ENCODE measurements at places on chromosomes 13 and 19.

- DNase-seq = no peak
Observed at GRCh38 chr19:27872370-27872769, 1340.6 kb downstream of the UQCRFS1 start.

DNA sequence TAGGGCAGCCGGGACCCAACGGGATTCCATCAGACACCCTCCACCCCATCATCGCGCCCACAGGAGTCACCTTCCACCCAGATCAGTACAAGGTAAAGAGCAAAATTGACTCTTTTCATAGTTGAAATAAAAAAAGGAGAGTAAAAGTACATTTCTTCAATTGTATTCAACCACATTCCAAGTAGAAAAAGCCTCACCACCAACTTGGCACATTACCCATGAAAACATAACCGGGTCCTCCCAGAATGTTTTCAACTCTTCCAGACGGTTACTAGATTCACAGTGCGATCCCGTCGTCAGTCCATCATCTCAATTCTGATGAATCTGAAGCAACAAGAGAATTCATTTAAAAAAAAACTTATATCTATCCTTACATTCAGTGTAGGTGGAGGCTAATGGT lies 125.2 kb downstream of the RAB20 start:
- DNase-seq = no peak

- DNase-seq = no peak
Observed at GRCh38 chr13:78595495-78596398, 7.6 kb downstream of the POU4F1 start.

DNA sequence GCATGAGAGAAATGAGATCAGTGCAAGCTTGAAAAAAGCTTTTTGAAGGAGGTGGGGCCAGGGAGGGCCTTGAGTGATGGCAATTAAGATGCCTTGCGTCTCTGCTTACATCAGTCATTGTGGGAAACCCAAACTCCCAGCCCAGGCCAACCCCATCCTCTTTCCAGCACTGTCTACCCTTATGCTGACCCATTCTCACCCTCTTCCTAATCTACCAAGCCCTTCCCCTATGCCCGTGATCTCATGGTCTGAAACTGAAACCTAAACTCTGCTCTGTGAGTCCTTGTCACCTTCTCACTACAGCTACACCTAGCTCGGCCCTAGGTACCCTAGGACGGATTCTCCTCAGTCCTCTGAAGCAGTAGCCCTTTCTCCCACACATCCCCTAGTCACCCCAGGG lies 36.0 kb upstream of the SERP2 start:
- DNase-seq = no peak

DNA sequence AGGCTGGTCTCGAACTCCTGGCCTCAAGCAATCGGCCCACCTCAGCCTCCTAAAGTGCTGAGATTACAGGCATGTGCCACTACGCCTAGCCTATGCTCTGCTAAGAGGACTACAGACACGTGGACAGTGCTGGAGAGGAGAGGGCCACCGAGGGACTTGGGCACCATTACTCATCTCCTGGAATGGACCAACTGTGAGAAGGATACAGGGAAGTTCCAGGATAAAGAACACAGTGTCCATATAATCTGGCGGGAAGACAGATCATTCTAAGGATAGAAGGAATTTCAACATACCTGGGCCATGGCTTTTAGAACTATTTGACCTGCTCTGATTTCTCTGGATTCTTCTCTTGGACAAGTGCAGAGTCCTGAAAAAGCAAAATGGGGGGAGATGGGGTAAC lies 12.8 kb downstream of the ZNF565 start:
- no peak for DNase-seq

DNA sequence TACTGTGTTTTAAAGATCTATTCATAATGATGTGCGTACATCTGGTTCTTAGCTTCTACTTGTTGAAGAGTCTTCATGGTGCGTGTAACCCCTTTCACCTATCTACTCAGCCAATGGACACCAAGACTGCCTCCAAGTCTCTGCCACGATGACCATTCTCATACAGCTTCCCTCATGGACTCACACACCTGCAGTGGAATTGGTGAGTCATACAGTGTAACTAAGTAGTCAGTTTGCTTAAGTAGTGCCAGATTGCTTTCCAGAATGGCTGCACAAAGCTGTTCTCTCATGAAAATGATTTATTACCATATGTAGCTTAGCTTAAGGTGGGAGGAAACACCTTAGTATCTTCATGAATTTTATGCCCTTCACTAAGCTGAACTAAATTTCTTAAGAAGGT lies 112.3 kb downstream of the AKAP11 start:
- DNase-seq = no peak

DNA sequence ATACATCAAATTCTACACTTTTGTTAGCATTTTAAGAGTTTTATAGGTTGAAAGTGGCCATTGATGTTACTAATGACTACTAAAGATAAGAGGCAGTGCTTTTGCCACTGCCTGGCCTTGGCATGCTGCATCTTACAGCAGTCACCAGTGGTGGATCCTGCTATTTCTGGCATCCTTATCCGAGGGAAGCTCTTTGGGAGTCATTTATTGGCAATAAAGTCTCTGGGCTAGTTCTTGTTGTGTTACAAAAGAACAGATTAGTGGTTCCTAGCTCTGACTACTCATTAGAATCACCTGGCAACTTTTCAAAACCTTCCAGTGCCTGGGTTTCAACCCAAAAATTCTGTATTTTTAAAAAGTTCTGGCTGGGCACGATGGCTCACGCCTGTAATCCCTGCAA lies 94.5 kb downstream of the ZMYM2 start:
- DNase-seq = no peak

DNA sequence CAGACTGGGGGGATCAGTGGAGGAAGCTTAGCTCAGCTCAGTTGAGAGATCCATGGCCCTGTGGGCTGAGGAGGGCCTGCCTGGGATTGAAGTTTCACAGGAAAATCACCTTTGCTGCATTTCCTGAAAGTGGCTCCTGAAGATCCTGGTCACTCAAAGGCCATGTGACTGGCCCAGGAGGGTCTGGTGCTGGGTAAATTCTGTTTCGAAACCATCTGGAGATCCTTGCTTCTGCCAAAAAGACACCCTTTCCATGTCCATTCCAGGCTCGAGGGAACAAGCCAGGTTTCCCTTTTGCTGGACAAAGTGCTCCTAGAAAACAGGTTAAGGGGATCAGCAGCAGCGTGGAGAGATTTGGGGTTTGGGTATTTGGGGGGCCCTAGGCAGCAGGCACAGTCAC lies 293.3 kb downstream of the ZNF536 start:
- no peak for DNase-seq

DNA sequence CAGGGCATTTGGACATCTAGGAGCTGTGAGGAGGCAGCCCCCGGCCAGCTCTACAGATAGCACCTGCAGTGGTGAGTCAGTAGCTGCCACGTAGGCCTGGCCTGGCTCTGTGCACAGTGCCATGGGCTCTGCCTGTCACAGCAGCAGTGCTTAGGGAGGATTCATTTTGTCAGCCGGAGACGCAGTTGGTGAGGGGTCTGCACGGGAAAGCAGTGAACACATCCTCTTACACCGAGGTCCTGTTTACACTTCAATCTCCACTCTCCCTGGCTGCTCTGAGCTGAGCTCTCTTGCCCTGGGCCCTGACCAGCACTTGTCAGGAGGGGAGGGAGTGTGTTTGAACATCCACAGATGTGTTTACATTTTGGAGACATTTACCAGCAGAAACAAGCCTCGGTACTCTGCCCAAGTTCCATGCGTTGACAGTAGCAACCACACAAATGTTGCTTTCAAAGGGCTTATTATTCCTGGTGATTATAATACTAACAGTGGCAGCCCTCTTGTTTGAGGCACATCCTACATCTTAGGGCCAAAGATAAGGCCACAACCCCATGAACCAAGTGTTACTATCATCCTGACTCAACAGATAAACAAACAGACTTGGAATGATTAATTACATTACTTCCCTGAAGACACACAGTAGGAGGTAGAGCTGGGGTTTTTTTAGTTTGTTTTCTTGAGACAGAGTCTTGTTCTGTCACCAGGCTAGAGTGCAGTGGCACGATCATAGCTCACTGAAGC lies 148.9 kb downstream of the USP12 start:
- peak; percentile 52 for DNase-seq

DNA sequence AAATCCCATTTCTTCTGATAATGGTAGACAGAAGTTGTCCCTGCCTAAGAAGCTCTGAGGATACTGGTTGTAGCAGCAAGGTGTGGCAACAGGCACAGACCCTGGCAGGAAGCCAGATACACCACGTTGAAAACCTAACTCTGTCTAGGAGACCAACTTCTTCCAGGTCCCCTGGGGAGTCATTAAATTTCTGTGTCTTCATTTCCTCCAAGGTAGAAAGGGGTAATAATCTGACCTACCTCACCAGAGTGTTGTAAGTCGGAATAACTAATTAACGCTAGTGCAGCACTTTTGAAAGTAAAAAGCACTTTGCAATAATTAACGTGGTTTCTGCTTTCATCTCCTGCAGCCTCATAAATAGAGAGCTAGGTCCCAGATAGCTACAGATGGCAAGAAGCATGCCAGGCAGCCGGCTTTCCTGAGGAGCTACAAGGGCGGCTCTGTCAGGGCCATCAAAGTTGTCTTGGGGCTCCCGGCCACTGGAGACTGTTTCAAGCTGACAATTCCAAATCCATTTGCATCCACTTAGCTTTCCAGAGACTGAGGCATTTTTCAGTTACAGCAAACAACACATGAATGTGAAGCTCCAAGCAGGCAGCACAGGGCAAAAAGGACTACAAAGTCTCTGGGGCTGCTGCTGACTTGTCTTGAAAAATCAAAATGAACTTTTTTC lies 176.2 kb downstream of the FOXO1 start:
- DNase-seq = no peak

DNA sequence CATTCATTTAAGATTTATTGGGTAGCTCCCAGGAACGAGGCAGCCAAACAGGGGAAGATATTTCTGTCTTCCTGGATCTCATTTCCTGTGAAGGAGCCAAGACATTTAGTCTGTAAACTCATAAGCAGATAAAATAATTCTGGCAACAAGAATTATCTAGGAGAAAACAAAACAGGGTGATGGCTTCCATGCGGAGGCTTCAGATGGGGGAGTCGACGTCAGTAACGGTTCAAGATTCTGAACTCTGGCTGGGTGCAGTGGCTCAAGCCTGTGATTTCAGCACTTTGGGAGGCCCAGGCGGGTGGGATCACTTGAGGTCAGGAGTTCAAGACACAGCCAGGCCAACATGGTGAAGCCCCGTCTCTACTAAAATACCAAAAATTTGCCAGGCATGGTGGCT lies 1.3 kb downstream of the GNA15 start:
- no peak for DNase-seq

GRCh38 chr13:22748866-22749577 lies 431.8 kb upstream of the SGCG start:
- DNase-seq = no peak

DNA sequence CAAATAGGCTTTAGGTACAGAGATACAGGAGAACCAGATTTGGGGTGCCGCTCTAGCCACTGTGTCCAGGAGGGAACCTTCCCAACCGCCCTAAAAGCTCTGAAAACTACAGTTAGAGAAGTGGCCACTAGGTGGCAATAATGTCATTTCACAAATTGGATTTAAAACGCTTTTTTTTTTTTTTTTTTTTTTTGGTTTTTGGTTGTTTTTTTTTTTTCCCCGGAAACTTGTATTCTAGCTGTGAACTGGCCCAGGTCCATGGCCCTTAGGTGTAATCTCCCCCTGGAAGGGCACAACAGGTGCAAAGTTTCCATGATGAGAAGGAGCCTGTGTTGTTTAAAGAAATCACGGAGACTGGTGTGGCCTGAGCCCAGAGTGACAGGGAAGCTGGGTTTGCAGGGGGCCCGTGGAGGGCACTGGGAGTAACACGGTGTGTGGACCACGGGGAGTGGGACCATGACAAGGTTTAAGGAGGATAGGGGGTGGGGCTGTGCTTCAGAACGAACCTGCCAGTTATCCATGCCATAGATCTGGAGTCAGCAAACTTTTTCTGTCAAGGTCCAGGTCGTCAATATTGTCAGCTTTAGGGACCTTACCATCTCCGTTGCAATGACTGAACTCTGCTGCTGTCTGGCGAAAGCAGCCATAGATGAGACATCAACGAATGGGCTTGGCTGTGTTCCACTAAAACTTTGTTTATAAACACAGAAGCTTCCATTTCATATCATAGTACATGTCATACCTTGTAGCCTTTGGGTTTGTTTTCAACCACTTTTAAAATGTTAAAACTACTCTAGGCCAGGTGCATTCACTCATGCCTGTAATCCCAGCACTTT lies 10.1 kb downstream of the OR1I1 start:
- DNase-seq = peak; percentile 45

DNA sequence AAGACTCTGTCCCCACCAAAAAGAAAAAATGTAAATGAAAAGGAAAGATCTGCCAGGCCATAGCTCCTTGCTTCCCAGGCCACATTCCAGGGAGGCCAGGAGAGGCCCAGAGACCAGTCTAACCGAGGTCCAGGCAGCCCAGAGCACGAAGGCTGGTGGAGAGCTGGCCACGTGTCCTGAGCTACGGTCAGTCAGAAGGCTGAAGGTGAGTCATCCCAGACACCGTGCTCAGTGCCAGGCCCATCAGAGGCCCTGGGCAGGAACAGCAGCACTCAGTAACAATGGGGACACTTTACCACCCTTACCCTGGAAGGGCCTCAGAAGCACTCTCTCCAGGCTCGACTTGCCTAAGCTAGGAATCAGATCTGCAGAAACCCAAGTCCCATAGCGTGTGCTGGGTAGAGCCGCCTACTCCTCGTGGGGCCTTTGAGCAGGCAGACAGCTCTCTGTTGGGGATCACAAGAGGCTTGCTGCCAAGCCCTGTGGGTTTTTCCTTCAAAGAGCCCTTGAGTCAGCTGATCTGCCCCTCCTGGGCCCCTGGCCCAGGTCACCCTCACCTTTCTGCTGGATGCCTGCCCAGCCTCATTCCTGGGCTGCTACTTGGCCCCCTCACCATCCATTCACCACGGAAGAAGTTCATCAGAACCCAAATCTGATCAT lies 11.6 kb upstream of the DNMT1 start:
- DNase-seq = no peak

DNA sequence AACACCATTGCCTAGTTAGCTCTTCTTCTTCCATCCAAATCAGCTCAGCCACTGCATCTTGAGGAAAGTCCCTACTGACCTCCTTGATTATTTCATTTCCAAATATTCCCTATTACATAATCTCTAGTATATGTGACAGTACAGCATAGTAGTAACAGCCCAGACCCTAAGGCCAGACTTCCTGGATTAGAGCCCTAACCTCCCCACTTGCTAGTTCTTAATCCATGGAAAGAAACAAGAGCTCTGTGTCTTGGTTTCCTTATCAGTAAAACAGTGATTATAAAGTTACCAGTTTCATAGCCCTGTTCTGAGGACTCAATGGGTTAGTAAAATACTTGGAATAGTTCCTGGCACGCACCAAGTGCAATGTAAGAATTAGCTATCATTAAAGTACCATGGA lies 153.0 kb downstream of the RAP2A start:
- no peak for DNase-seq

GRCh38 chr19:41144403-41144802 lies 30.2 kb downstream of the CYP2F1 start:
- peak; percentile 46 for DNase-seq

Measured in putamen (tissue), 1 donor.